ENCODE measurements at places on chromosomes 6 and 20. TPM values are rescaled to one million over a fixed set of nuclear protein-coding genes. Genes with fewer than 3 reads are reported as not detected.

DNA sequence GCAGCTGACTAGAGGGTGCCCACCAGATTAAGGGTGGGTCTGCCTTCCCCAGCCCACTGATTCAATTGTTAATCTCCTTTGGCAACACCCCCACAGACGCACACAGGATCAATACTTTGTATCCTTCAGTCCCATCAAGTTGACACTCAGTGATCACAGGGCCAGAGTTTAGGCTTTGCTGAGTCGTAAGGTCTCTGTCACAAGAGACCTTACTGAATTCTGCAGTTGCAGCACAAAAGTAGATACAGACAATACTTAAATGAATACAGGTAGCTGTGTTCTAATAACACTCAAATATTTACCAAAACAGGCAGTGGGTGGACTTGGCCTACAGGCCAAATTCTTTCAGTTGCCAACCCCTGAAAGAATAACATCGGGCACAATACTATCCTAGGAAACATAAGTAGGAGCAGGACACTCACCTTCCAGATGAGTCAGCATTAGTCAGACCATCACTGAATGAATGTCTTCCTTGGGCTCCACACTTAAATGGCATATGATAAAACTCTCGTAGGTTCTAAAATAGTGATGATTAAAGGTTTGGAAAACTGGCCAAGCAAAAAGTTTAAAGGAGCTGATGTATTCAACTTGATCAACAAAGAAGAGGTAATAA, 190.0 kb downstream of the UBE3D start:
- H3K27me3 ChIP-seq: no peaks in the 10 kb centered on the region
- no peak overlapping the region for H3K27ac ChIP-seq
- no peak overlapping the region for H3K4me3 ChIP-seq
- H3K36me3 ChIP-seq: no peaks in the 10 kb centered on the region
- no peaks in the 10 kb centered on the region for H3K4me1 ChIP-seq
- no peak for DNase-seq

The RGS17 gene
- not detected for polyA plus RNA-seq

The DZANK1 gene
- 0.69 TPM for polyA plus RNA-seq

DNA sequence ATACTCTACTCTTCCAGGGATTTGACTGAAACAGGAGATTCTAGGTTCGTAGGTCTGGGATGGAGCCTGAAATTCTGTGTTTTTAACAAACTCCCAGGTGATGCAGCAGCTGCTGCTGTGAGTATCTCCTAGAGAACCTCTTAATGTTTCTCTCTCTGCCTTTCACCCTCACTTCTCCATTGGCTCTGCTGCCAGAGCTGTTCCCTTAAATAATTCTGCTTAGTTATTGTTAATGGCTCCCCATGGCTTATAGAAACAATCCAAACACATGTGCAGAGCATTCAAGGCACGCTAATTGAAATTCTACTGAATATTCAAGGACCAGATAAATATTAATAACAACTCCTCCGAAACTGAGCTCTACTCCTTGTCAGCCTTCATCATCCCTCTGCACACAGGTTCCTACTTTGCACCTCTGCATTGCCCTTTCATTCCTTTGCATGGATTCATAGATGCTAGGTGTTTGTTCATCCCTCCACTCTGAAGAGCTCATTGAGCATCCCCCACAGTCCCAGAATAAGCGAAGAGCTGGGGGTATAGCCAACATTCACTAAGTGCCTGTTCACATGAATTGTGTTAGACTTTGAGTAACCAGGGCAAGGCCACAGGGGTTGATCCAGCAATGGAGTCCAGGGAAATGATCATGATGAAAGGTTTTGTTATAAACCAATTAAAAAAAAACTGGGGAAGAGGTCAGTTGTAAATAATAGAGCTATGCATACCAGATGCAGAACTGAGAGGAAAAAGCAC, 488.4 kb upstream of the JAG1 start:
- no peak overlapping the region for H3K4me3 ChIP-seq
- H3K27ac ChIP-seq: no peak overlapping the region
- no peaks in the 10 kb centered on the region for H3K36me3 ChIP-seq
- H3K27me3 ChIP-seq: no peaks in the 10 kb centered on the region
- no peak for DNase-seq

DNA sequence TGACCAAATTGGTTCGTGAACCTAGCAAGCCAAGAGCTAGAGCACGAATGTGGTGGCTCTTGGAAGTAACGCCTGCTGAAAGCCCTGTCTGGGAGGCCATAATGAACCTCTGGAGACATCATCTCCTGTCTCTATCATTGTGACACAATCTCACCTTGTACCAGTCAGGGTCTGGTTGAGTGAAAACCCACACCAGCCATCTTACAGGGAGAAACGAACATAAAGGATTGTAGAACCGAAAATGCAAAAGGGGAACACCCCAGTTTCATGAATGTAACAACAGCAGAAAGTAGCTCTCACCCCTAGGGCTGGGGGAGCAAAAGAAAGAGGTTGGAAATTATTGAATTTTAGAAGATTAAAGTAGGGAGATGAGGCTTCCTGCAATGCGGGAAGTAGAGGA, 50.9 kb upstream of the TAB2 start:
- H3K27ac ChIP-seq: peak overlapping the region; percentile 86
- no peaks in the 10 kb centered on the region for H3K27me3 ChIP-seq
- DNase-seq: peak; percentile 41
- peaks cover 62% of the 10 kb centered on the region for H3K4me1 ChIP-seq

The EYS gene
- polyA plus RNA-seq: 0.03 TPM

DNA sequence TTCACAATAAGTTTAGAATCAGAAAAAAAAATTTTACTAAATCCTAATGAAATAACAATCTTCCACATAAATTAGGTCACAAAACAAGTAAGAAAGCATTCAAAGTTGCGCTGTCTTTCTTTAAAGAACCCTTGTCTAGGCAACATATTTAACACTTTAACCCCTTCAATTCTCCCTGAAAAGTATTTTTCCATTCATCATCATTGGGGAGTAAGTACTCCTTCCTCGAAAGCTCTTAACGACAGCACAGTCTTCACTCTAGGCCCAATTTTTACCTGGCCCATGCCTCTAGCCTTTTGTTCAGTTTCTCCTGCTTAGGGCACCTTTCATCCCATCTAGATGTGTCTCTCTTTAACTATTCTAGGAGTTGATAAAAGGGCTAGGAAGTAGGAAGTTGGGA, 2.6 kb downstream of the TSPYL1 start:
- H3K27me3 ChIP-seq: no peaks in the 10 kb centered on the region
- H3K27ac ChIP-seq: peak overlapping the region; percentile 97
- H3K36me3 ChIP-seq: peaks cover 10% of the 10 kb centered on the region
- peaks cover 49% of the 10 kb centered on the region for H3K4me1 ChIP-seq
- no peak overlapping the region for H3K4me3 ChIP-seq
- no peak for DNase-seq

GRCh38 chr6:24391756-24392405, 10.9 kb upstream of the MRS2 start:
- H3K27me3 ChIP-seq: no peaks in the 10 kb centered on the region
- peaks cover 12% of the 10 kb centered on the region for H3K4me1 ChIP-seq
- H3K36me3 ChIP-seq: no peaks in the 10 kb centered on the region
- no peak overlapping the region for H3K4me3 ChIP-seq
- H3K27ac ChIP-seq: no peak overlapping the region

DNA sequence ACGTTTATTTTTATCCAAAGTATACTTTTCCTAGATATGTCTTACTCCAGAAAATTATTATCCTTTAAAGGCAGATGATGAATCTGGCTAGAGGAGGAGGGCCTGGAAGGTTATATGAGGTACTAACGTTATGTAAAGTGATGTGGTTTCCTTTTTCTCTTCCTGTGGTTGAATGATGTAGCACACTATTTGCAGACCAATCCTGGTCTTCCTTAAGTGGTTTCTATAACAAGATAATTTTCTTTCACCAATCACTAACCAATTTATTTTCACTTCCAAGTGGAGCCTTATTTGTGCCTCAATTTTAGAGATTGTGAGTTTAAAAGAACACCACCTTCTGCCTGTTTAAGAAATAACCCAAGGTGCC, 154.6 kb upstream of the SOX4 start:
- H3K4me1 ChIP-seq: peaks cover 36% of the 10 kb centered on the region
- H3K27ac ChIP-seq: no peak overlapping the region
- peak; percentile 18 for DNase-seq
- H3K27me3 ChIP-seq: no peaks in the 10 kb centered on the region
- H3K4me3 ChIP-seq: peak overlapping the region; percentile 48

DNA sequence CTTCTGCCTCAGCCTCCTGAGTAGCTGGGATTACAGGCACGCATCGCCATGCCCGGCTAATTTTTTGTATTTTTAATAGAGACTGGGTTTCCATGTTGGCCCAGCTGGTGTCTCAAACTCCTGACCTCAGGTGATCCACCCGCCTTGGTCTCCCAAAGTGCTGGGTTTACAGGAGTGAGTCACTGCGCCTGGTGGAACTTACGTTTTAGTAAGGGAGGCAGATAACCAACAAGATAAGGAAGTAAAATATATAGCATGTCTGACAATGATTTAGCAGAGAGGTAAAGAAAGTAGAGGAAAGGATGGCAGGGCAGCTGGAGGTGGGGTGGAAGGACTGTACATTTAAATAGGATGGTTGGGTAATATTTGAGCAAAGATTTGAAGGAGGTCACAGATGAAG, 12.8 kb upstream of the MYMX start:
- H3K4me3 ChIP-seq: no peak overlapping the region
- no peaks in the 10 kb centered on the region for H3K4me1 ChIP-seq
- DNase-seq: no peak
- H3K36me3 ChIP-seq: no peaks in the 10 kb centered on the region
